8988T (cell line): ENCODE measurements at places on chromosomes 7 and 10.

DNA sequence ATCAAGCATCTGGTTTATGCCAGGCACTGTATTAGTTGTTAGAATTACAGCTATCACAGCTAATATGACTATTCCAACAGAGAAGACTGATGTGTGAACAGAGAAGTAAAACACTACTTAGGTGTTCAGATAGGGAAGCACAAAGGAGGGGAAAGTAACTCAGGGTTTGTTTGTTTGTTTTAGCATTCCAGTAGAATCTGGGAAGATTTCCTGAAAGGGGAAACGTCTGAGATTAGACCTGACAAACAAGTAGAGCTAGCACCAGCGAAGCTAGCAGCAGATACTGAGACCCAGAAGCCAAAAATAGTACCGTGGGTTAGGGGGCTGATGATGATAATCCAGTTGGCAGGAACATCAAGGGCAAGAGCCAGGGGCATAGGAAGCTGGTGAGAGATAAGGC is 28.8 kb upstream of the KLHL7 start:
- no peak for DNase-seq

DNA sequence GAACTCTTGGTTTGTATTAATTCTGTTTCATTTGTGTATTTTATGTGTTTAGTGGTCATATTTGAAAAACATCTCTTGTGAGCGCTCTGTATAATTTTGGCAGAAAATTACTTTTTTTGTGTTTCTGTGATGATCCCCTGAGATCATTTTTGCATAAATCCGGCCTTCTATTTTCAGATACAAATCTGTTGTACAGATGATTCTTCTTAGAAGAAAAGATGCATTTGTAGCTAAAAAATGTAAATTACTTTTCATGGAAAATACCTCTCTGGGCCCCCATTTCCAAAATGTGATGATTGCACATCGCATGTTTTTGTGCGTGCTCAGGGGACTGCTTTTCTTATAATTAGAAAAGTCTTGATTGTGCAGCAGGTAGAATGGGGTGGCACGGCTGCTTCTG is 395.4 kb downstream of the LRMDA start:
- DNase-seq = no peak

DNA sequence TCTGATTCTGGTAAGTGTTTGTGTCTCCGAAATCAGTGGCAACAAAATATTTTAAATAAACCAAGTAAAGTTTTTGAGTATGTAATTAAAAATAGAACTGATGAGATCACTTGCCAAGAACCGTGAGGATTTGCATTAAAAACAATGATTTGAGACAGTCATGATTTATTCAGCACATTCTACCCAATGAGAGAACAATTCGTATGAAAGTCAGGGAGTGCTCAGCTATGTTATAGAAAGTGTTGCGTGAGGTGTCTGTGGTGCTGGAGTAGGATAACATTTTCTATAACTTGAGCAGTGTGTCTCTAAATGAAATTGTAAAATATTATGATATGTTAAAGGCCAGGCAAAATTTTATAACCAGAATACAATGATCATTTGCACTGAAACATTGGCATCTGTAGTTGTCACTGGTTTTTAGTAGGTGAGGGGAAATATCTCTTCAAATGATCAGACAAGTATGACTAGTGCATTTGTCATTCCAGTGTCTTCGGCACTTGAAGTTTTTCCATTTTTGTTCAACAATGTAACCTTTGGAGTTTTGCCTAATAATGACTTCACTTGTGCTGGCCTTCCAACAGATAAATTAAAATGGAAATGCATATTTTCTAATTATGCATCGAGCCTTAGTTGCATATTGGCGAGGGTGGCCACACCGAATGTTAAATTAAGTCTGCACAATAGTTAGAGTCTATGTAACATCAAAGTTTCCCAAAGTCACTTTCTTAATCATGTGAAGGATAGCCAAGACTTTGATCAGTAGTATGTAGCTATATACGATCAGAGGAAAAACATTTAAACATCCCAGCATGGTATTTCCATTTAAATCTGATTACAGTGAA is 335.9 kb downstream of the GFRA1 start:
- no peak for DNase-seq

DNA sequence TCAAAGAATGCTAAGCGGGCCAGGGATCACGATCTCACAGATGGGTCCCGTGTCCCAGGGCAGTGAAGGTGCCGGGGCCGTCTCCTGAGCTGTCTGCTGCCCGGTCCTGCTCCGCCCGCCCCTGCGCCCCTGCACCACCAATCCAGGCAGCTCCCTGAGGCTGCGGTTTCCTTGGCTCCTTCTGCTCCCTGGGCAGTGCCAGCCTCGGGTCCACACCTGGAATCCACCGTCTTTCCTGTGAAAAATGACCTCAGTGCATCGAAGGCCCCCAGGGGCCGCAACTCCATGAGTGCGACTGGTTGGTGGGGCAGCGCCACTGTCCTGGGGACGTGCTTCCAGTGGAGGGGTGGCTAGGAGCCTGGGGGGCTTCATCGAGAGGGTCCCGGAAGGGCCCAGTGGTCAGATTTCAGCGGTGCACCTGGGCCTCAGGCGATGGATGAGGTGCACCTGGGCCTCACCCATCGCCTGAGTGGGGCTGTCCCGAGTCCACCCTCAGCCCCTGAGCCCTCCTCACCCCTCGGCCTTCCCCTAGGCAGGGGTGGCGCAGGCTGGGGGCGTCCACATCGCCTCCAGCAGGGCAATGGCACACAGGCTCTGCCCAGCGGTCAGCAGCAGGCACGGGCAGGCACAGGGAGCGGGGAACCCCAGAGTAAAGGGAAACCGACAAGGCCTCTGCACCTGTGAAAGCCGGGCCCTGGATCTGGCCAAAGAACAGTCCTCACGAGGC is 27.2 kb downstream of the ADGRA1 start:
- DNase-seq = no peak

- no peak for DNase-seq
These were observed 94.4 kb upstream of the HABP2 start for GRCh38 chr10:113458451-113458850.

GRCh38 chr7:149097088-149097487 is 6.6 kb upstream of the ZNF786 start:
- no peak for DNase-seq

DNA sequence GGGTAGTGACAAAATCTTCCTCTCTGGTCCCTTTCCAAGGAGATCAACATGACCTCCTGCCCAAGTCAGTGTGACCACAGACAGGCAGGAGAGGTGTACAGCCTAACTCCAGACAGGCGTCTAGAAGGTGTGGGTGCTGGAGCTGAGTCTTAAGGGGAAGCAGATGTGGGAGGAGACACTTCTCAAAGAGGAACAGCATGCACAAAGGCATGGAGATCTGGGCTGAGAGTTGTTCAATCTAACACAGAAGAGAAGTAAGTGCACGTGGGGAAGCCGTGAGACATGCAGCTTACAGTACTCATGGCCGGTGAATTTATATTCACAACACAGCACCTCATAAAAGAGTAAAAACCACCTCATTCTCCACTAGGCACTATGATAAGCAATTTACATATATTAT is 23.8 kb upstream of the GSDME start:
- DNase-seq = no peak

GRCh38 chr7:158737064-158737695 is 32.6 kb upstream of the NCAPG2 start:
- DNase-seq = no peak

DNA sequence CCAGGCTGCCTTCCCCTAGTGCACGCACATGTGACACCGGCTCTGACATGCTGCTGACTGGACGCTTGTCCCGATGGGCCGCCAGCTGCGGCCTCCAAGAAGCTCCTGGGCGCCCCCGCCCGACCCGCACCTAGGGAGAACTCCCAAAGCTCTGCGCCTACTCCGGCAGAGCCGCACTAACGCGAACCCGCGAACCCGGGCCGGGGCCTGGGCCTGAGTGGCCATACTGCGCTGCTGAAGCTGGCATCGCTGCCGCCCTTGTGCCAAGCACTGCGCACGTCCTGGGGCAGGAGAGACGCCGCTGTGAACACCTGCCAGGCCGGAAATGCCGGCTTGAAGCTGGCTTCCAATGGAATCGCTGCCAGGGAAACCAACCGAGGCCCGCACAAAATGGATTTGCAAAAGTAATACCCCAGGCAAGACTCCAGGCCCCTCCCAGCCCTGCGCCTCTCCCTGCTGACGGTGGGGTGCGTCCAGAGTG is 85.1 kb downstream of the WASHC2A start:
- DNase-seq = no peak

DNA sequence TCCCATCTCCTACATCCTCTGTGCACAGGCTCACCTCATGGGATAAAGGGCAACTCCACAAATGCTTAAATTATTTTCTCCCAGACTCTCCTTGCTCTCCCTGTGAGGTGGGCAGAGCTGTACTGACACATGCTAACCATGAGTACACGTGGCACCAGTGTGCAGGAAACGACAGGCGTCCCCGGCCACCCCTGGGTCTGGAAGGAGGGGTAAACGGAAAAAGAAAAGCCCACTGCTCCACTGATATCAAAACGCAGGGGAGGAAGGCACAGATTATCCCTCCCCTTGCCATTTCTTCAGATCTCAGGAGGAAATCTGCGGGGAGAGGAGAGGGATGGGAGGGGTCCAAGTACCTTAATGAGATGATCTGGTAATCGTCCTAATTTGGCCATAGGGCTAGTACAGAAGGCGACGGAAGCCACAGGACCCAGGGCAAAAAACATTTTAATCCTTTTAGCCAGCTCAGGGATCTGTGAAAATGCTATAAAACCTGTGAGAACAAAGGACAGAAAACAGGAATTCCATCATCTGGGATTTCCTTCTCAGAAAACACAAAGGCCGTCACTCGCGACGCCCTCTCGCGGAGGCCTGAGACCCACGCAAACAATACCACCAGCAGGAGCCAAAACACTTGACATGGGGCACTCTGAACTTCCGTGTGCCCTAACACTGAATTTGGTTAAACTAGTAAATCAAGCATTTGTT is 17.8 kb upstream of the CH25H start:
- DNase-seq = no peak

- DNase-seq = no peak
These were observed 16.3 kb upstream of the GATA3 start for GRCh38 chr10:8037941-8038894.

- no peak for DNase-seq
These were observed 8.3 kb downstream of the ABCA13 start for GRCh38 chr7:48179496-48180030.

DNA sequence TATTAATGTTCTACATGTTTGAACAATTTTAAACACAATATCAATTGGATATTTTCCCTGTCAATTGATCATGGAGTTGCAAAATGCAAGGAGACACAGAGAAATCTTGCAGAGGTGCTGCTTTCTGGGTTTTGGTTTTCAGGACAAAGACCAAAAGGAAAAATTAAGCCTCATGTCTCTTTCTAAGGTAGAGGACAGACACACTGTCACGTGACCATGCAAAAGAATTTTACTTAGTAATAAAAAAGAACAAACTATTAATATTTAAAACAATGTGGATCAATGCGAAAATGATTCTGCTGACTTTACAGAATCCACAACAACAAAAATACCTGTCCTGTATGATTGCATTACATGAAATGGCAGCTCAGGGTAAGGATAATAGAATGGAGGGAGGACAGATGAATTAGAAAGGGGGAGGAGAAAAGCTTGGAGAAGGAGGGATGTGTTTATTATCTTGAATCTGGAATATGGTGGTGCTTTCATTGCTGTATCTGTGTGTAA is 493.7 kb upstream of the NUPR2 start:
- DNase-seq = no peak

GRCh38 chr7:107993891-107994291 is 9.1 kb downstream of the LAMB1 start:
- no peak for DNase-seq

- no peak for DNase-seq
These were observed 134.7 kb downstream of the PFKFB3 start for GRCh38 chr10:6337382-6337781.

DNA sequence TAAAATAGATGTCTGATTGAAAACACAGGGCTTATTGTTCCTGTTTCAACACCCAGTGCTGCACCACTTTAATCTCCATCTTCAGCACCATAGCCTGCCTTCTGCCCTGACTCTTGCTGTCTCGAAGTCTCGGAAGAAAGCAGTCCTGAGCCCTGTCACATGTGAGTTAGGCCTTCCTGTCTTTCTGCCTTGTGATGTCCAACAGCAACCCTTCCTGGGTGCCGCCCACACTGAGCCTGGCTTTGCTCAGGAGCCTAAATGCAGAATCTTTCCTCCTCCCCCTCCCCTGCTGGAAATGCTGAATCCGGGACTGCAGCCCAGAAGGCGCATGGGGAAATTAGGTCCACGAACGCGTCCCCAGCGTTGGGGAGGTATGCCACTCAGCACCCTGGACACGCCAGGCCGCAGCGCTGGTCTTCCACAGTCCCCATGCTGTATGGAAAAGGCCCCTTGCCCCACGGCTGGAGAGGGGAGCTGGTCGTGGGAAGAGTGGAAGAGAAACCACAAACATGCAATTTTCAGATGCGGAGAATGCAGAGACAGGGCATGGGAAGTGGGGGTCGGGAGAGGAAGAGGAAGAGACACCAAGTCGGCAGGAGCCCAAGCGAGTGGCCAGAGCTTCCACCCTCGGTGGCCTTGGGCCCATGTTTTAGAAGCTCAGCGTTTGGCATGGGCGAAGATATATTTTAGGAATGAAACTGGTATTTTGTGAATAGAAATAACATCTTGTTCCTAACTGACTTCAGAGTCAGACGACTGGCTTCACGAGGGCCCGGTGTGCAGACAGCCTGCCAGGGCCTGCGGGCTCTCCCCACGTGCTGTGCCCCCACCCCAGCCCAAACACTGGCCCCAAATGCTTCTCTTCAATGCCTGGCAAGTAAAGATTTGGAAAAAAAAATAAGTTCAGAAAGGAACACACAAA is 656.1 kb upstream of the FOXK1 start:
- DNase-seq = no peak

DNA sequence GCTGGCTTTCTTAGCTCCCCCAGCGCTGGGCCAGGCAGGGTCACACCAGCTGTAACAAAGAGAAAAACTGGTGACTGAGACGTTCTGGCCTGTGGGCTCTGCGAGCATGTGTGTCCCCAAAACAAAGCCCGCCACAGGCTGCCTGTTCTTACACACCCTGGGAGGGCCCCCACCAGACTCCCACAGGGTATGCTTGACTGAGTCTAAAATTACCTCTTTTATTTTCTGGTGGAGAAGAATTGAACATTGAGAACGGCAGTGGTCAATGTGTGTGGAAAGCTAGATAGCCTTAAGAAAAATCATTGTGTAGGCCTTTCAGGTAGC is 808 bp downstream of the C10orf71 start:
- DNase-seq = no peak

- no peak for DNase-seq
These were observed 197.0 kb downstream of the STK31 start for GRCh38 chr7:23907012-23907411.
